ENCODE measurements at places on chromosomes 6 and 20.

DNA sequence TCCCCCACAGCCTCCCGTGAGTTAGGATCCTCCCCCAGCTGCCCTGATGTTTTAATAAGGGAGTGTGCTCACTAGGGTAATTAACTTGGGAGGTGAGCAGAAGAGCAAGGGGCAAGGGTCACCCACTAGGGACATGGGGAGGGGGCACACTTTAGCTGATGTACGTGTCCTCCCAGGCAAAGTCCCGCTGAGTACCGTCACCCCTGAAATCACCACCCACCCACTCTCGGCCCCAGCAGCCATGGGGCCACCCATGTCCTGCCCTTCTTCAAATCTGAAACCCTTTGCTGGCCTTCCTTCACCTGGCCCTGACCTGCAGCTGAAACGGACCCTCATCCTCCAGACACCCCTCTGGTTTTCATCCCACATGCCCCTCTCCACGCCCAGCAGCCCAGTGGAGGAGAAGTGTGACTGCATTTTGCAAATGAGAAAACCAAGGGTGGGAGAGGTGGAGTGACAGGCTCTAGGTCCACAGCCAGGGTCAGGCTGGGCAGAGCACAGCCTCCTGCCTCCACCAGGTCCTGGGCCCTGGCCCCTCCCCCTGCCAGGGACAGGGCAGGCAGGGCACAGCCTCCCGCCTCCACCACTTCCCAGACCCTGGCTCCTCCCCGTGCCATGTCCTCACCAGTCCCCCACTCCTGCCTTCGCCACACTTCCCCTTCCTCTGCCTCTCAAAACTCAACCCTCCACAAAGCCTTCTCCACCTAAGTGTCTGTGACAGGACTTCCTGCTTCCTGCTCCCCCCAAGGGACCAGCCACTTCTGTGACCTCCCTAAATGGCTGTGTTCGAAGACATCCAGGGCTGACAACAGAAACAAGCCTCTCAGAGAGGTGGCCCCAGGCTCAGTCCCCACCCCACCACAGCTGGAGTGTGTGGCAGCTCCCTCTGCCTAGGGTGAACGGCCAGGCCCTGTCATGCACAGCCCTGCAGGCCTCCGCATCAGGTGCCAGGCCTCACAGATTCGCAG, 15.1 kb downstream of the ACSS1 start:
- DNase-seq = no peak

DNA sequence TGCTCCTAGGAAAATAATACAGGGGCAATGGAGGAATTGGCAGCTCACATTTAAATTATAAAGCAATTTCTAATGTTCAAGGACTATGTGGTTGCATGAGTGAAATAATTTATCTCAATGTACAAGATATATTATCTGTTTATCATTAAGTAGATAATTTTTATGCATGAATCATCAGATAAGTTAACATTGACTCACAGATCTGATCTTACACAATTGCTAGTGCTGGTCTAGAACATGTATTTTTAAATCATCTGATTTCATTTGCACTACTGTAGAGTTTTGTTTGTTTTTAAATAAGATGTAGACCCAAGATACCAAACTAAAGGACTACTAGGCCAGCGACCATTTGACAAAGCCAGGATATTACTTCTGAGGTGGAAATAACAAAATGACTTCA, 199.2 kb downstream of the BMP2 start:
- no peak for DNase-seq

- no peak for DNase-seq
Measured at GRCh38 chr6:33490621-33491020, 36.2 kb downstream of the ZBTB9 start.

DNA sequence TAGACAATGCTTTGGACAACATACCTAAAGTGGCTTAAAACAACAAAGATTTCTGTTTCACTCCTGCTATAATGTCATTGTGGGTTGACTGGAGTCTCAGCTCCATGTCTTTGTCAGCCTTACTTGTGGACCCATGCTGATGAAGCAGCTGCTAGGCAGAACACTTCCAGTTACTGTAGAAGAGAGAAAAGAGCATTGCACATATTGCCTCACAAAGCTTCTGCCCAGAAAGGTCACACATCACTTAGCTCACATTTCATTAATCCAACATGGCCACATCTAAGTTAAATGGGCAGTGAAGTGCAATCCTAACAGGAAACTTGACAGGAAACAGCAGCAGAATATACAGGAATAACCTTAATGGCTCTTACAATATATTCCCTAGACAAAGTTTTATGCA, 480.5 kb upstream of the HTR1E start:
- DNase-seq = no peak

DNA sequence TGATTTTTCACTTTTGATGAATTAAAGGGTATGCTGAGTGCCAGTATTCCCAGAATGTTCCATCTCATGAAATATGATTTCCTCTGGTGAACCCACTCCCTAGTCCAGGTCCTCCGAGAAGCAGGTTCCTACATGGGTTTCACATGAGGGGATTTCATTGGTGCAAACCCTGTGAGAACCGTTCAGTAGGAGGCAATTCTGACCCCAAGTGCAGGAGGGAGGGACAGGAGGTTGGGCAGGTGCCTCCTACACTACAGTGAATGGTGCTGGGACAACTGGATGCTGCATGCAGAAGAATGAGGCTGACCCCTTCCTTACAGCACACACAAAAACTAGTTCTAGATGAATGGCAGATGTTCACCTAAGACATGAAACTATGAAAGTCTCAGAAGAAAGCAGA, 5.1 kb upstream of the ULBP2 start:
- no peak for DNase-seq

GRCh38 chr6:66533921-66534404, 826.9 kb upstream of the EYS start:
- DNase-seq = no peak

DNA sequence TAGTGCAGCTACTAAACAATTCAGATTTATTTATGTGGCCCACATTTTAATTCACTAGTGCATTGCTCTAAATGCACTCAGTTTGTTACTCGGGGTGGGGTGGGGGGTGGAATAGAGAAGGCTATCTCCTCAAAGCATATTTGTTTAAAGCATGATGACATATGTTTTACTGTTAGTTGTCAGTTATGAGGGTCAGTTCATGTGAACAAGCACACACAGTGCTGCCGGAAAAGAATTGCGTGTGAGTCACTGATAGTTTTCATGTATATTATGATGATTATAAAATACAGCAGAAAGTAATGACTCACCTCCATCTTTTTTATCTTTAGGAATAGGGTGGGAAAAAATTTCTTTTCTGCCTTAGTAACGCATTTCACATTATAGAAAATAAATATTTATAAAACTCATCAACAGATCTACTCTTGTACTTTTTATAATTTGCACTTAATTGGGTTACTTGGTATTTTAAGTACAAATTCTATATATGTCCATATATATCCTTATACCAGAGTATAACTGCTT, 42.2 kb upstream of the STXBP5 start:
- DNase-seq = no peak

- no peak for DNase-seq
Measured at GRCh38 chr6:89313006-89313405, 2.1 kb downstream of the GABRR2 start.

GRCh38 chr6:11271228-11272020, 39.0 kb upstream of the NEDD9 start:
- no peak for DNase-seq

- no peak for DNase-seq
Measured at GRCh38 chr20:23658989-23659609, 21.3 kb upstream of the CST3 start.

- DNase-seq = no peak
Measured at GRCh38 chr6:56795466-56796195, 152.9 kb upstream of the DST start.

GRCh38 chr6:118787724-118788423, 106.1 kb upstream of the ASF1A start:
- DNase-seq = no peak

DNA sequence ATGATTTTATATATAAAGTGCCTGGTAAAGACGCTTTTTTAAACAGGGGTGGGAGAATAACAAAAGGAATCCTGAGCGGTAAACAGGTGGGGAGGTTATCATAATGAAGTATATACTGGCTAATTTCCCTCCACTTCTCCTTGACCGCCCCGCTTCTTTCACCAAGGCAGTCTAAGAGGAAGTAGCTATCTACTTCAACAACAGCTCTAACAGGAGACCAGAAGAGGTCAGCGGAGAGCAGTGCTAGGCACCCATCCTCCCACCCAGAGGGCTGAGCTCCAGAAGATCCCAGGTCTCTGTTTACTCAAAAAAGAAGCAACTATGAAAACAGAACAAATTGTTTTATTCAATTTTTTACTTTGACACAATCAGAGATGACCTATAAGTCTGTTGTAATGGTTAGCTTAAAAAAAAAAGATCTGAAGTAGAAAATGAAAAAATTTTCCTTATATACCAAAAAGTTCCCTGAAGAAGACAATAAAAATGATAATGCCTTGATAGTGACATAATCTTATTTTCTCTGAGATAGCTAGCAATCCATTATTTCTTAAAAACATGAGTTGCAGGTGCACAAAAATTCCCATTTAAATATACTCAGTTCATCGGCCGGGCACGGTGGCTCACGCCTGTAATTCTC, 141.1 kb downstream of the PDSS2 start:
- peak; percentile 15 for DNase-seq

DNA sequence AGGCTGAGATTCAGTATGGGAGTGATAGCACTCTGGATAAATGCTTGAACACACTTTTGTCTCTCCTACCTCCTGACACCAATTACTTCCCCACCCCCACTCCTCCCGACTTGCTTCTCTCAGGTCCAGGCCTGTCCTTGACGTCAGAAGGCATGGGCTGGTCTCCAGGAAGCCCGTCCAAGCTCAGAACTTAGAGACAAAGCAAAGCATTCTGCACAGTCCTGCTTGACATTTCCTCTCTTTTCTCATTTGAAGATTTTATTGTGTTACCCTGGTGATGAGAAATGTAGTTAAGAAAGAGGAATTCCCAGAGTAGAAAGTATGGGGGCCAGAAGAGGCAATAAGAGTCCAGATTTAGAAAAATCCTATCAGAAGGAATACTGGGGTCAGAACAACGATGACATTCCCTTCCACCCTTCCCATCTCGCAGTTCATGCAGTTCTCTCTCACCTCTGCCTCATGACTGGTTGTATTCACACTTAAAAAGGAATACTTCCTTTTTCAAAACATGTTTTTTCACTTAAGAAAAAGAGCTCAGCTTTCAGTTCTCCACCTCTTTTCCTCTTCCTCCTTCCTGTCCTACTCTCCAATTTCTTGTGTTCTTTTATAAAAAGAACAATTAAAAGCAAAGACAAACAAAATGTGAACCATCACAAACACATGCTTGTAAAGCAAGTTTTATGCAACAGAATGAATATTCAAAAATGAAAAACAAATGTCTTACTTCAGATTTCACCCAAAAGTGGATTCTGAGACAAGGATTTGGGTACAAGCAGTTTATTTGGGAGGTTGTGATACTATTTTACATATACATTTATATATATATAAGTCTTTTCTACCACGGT, 18.5 kb upstream of the FAM184A start:
- DNase-seq = no peak

GRCh38 chr20:62955519-62956386, 3.2 kb downstream of the SLC17A9 start:
- no peak for DNase-seq

DNA sequence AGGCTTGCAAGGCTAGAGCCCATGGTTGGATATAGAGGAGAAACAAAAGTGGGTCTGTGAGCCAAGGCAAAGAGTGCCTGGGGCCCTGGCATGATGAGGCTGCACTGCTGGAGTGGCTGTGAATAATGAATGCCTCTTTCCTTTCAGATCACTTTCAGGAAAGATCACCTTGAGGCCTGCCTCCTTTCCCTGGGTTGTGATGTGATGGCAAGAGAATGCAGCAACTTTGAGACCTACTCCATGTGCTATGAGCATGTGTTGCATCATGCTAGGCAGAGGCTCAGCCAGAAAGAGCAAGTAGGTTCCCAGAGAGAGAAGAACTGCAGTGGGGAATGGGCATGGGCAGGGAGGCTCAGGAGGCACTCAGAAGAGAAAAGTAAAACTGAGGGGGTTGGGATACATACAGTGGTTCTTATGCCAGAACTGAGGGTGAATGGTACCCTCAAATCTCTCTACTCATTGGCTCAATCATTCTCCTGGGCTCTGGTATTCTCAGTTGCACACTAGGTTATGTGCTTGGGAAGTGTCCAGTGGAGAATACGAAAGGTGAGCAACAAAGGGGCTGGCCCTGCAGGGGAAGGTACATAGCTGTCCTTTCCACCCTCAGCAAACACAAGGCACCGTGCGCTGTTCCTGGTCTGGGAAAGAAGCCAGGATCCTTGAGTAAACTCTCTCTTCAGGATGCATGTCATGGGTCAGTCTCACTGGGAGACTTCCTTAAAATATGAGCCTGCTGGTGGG, 45.9 kb downstream of the CD164 start:
- DNase-seq = no peak

DNA sequence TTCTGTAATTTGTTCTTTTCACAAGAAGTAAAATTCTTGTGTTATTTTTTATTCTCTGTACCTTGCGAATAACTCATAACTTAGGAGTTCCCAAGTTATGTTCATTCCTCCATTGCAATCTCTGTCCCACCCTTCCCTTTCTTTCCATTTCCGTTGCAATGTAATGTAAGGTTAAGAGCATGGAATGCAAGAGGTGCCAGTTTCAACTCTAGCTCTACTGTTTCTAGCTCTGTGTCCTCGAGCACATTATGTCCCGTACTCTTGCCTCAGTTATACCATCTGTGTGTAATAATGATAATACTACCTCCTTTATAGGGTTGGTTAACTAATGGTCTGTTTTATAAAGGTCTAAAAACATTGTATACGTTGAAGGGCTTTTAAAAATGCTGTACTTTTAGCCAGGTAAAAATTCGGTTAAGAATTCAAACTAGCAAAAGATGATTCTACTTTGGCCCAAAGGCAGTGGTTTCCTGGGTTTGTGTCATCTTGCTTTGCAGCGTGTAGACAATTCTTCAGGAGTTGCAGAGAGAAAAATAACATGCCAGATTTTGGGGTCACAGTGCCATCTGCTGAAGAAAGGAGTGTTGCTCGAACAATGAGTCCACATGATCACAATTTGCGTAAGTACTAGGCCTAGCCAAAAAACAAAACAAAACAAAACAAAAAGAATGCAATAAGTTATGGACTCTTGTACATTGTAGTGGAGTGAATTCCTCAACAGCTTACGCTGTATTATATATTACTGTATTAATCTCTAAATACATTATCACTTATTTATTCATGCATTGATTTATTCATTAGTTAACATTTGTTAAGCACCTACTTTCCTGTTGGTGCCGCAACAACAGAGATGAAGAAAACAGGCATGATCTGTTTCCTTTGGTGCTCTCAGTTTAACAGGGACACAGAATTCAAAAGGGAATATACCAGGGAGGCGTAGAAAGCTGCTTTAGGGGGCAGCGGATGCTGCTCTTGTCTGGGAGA, 10.0 kb upstream of the PFDN4 start:
- DNase-seq = no peak
